ENCODE measurements at places on chromosomes 2 and 18.

GRCh38 chr2:6921321-6921922 lies 4.2 kb downstream of the RNF144A start:
- no peak for DNase-seq

- DNase-seq = no peak
Observed at GRCh38 chr2:66095820-66096345, 339.0 kb upstream of the MEIS1 start.

DNA sequence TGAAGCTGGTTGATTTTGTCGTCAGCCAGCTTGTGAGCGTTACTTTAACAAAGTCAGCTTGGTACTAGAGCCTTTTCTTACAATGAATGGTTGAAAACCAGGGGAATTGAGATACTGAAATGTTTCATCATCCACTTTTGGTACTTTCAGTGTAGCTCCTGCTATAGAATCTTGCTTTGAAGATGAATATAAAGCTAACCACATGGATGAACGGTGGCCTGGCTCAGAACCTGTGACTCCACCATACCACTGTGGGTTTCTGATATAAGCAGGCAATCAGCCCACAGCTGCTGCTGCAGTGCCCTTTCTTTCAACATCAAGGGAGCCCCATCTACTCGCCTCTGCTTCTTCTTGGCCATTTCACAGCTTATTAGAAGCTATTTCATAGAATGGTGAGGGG lies 53.2 kb upstream of the GPR45 start:
- no peak for DNase-seq

GRCh38 chr2:50746526-50746925 lies 285.4 kb downstream of the NRXN1 start:
- no peak for DNase-seq

DNA sequence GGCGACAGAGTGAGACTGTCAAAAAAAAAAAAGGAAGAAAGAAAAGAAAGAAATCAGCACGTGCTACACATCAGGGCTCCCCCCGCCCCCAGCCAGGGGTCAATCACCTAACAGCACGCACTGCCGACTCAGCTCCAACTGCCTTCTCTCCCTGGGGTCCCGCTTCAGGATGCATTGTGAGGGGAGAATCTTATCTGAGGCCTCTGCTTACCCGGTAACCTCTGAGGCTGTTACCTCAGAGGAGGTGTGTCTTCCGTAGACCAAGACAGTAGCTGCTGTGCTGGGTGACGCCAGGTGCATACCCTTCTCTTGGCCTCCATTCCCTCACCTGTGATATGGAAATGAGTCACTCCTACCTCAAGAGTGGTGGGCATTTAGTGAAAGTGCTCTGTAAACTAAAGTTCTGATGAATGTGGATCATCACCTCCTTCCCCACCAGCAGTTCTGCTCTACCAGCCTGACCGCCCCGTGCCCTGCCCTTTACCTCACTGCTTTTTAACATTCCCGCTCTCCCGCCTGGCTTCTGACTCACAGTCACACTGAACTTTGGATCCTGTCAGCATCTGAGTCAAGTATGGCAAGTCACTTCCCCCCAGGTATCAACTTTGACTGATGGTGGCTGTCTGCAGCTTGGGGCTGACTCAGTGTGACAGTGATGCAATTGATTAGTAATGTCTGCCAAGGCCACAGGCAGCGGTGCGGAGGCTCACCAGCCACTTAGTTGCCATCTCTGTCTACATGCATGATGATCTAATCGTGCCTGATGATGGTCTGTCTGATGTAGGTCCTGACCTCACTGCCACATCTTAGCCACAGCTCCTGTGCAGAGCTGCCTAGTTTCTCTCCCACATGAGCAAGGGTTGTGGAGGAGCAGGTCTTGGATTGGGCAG lies 20.1 kb downstream of the ARID5A start:
- peak; percentile 22 for DNase-seq

DNA sequence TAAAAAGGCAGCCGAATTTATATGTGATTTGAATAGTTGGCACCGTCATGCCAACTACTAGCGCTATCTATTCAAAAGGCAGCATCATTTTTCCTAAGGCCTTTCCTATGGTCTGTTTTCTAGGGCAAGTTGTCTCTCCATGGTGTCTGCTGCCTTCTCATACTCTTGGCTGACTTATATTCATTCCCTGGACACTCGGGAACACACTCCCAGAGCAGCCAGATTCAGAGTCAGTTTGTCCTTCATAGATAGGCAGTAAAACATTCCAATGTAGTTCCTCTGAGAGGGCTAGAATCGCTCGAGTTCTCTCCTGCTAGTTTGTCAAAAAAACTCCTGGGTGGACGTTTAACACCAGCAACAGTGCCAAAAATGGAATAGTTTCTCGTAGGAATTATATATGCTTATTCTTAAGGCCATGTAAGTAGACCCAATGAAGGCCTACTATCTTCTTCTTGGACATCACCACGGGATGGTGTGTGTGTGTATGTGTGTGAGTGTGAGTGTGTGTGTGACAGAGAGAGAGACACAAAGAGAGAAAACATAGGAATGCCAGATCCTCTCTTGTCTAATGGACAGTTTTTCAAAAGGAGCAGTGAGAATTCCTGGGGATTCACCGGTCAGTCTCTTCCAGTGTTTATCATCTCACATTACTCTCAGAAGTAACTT lies 129.3 kb upstream of the CTAGE1 start:
- DNase-seq = no peak

DNA sequence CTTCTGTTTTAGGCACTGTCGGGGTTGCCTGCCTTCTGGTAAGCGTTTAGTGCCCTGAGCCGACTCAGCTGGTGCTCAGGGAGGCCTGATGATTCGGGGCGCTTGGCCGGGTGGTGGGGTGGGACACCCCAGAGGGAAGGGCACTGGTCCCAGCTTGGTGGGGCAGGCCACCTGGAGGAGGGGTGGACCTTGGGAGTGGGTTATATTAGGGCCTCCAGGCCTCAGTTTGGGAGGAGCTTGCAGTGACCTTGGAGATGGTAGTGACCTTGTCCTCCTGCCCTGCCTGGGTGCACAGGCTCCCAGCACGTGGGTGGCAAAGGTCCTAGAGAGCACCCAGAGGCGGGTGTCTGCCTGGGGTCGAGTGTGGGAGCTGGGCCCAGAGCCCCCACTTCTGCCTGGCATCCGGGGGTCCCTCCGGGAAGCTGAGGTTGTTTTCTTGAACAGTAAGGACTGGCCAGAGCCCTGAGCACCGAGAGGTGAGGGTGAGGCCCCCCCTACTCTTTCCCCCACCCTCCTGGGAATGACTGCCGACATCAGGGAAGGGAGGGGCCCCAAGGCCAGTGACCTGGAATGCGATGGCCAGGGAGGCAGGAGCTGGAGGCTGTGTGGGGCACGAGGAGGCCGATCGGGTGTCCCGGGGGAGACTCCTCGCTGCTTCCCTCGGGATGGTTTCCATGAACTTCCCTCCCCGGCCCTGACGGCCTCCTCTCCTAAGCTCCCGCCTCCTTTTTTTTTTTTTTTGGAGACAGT lies 61.3 kb downstream of the HPCAL1 start:
- no peak for DNase-seq

DNA sequence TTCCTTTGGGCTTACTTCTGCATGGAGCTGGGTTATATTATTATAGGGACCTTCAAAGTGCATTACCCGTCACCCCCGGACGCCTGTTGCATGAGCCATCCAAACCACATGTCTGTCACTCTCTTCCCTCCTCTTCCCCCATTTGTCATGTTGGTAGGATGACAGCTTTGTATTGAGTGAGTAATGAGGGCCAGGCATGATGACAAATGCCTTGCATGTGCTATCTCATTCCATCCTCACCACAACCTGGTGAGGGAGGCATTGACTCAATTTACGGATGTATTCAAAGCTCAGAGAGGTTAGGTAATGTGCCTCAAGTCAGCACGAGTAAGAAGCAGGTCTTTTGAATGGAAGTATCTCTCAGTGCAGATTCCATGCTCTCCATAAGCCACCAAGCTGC lies 510.5 kb upstream of the TNP1 start:
- no peak for DNase-seq

GRCh38 chr2:8645176-8645831 lies 36.6 kb upstream of the ID2 start:
- no peak for DNase-seq

DNA sequence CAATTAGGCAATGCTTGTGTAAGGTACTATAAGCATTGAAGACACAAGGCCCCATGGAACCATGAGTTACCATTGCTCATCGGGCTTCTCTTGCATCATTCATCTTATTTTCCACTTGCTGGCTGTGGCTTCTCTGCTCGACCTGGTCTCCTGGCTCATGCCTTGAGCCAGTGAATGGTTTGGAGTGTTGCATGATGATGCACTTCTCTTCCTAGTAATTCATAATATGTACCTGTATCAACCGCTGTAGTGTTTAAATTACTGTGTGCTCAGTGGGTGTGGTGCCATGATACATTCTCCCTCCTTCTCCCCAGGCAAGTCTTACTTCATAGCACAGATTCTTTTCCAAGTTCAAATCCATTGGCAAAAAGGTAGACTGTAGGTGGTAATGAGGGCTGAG lies 66.8 kb downstream of the ABCA12 start:
- no peak for DNase-seq

DNA sequence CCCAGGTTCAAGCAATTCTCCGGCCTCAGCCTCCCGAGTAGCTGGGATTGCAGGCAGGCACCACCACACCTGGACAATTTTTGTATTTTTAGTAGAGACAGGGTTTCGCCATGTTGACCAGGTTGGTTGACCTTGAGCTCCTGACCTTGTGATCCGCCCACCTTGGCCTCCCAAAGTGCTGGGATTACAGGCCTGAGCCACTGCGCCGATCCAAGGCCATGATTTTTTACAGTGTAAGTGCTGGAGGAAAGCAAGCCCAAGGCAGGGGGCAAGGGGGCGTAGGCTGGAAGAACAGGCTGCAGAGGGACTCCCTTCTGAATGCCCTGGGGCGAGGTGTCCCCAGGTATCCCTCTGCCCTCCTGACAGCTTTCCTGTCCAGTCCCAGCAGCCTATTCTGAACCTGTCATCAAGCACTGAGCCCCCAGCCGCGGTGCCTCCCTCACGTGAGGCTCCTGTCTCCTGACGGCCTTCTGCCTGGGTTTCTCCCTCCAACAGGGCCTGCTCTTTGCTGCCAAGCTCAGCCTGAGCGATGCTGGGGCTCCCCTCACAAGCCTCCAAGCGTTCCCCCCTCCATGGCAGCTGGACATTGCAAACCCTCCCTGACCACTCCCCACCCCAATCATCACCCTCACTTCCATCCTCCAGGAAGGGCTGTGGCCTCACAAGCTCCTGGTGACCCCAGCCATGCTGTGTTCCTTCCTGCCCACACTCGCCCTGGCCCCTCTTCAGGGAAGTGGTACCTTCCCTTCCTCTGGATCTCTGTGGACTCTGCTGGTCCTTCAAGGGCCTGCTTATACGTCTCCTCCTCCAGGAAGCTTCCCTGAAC lies 37.6 kb downstream of the ZFP36L2 start:
- no peak for DNase-seq

Data from fibroblast of the conjunctiva (primary cell).